Testis (tissue), 5 donors: ENCODE measurements at places on chromosomes 4 and X. TPM values are rescaled to one million over a fixed set of nuclear protein-coding genes. Genes with fewer than 3 reads are reported as not detected.

DNA sequence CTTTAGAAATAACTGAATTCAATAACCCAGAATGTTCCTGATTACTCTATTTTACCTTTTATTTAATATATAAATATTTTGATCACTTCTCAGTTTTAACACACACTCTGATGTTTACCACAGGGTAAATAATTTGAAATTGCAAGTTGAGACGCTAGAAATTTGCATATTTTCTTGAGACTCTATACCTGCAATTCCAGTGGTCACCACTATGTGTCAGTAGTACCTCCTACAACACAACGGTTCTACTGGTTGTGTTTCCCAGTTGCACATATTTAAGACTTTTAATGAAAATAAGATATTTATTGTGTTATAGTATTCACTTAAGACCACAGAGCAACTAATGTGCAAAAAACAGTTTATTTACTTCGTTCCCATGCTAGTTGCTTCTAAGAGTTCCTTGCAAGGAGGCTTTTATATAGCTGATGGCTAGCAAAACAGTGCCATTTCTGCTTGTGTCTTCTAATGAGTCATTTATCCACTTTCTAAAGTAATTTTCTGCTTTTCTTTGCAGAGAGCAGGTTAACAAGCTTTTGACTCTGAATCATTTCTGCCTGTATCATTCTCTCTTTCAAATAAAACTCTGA, 98.9 kb upstream of the PDLIM3 start:
- H3K27me3 ChIP-seq: no peaks in the 10 kb centered on the region
- DNase-seq: no peak
- H3K4me1 ChIP-seq: no peaks in the 10 kb centered on the region
- H3K4me3 ChIP-seq: no peak overlapping the region
- no peak overlapping the region for H3K27ac ChIP-seq

- H3K36me3 ChIP-seq: no peaks in the 10 kb centered on the region
- no peak for DNase-seq
- H3K4me1 ChIP-seq: no peaks in the 10 kb centered on the region
These were observed 247.6 kb upstream of the RPS6KA3 start for GRCh38 chrX:20514358-20514757.

DNA sequence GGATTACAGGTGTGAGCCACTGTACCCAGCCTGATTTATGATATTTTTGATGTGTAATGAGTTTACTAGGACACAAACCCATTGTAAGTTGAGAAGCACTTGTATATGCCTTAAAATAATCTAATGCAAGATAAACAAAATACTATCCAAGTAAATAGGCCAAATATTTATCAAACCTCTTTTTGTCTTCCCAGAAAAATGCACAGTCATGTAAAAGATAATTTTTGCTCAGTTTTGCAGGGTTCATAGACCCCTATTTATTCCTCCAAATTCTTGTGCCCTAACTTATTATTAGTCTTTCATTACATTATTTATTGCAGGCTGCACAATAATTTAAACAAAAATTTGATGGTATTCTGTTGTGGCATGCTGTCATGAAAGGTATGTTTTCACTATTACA, 1290.7 kb downstream of the STIM2 start:
- no peak for DNase-seq
- H3K4me1 ChIP-seq: no peaks in the 10 kb centered on the region
- H3K4me3 ChIP-seq: no peak overlapping the region
- H3K27me3 ChIP-seq: no peaks in the 10 kb centered on the region
- no peak overlapping the region for H3K27ac ChIP-seq

The AR gene
- total RNA-seq: 52.3 TPM
